T-helper 9 cell (primary cell): ENCODE measurements at places on chromosomes 12 and 14.

DNA sequence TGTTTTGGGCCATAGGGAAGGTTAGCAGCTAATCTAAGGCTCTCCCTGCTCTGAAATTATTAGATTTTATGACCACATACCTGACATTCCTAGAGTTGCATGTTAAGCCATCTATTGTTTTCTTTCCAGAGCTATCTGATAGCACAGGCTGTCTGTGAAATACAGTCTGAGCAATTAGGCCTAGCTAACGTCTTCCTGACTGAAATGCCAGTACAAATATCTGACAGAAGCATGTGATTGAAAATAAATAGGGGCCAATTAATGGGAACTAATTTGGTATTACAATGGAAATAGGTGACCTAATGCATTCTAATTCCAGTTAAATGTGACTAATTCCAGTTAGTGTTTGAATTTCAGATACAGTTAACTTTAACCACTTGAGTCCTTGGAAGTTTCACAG, 115.2 kb downstream of the C12orf75 start:
- no peak for DNase-seq

DNA sequence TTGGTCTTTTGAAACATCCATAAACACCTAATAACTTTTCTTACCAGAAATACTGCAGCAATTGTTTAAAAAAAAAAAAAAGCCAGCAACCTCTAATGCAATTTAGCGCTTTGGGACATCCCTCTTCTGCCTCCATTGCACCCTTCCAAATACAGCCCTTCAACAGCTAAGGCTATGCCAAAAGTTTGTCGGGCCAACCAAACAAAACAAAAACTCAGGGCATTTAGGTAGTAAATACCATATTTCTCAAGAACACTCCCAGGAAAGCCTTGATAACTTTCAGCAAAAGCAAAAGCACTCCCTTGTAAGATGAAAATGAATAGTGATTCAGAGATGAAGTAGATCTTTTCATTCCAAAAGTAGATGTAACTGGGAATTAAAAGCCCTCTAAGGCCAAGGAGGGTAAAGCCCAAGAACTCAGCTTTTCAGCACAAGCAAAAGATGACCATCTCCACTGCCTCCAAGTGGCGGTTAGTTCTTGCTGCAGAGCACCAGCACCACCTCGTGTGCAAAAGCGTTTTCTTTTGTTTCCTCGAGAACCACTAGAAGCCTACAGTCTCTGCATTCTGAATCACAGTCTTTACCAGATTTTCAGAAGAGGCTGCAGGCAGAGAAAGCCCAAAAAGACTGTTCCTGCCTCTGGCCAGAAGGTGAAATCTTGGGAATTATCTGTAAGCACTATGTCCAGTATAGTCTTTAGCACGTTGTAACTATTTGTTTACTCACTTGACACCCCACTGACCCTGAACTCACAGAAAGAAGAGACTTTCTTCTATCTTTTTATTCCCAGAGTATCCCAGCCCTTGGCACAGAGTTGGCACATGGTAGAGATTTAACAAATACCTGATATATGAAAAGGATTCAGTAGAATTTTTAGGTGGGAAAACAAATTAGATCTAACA, 53.1 kb downstream of the SIX6 start:
- DNase-seq, result no peak

DNA sequence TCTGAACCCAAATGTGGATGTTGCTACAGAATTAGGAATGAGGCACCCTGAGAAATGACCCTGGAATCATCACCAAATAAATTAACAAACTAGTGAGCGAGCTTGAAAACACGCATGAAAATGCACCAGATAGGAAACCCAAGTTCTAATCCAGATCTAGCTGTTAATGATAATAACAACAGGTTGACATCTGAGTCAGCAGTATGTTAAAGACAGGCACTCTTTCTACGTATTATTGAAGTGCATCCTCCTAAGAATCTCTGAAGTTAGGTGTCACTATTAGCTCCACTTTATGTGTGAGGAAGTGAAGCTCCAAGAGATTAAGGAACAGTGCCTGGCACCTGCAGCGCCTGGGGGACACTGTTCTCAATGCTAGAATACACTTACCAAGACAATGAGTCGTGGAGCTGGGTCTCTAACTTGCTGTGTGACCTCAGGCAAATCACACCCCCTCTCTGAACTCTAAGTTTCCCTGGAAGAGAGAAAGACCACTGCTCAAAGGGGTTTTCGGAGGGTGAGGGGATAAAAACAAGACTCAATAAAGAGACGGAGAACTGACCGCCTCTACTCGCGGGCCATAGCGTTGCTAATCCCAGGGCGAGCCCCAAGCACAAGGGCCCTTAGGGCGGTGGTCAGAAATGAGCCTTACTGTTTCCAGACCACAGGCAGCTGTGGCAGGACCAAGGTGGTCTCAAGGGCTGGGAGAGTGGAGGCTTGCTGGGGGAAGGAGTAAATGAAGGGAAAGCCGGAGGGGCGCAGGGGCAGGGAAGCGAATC, 2.1 kb downstream of the SLC6A12 start:
- DNase-seq, result no peak

DNA sequence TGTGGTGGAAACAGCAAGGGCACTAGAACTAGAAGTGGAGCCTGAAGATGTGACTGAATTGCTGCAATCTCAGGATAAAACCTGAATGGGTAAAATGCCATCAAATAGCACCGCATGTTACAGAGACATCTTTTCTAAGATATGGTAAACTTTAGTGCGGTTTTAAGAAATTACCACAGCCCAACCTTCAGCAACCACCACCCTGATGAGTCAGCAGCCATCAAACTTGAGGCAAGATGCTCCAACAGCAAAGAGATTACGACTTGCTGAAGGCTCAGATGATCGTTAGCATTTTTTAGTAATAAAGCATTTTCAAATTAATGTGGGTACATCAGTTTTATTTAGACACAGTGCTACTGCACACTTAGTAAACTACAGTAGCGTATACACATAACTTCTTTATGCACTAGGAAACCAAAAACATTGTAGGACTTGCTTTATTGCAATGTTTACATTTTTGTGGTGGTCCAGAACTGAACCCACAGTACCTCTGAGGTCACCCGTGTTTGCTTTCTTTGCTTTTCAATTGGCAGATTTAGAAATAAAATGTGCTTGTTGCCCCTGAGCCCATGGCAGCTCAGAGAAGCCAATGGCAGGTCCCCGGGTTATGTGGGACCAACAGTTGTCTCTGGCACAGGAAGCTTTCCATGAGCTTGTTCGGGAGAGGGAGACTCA, 15.9 kb downstream of the GOLGA3 start:
- DNase-seq, result no peak

DNA sequence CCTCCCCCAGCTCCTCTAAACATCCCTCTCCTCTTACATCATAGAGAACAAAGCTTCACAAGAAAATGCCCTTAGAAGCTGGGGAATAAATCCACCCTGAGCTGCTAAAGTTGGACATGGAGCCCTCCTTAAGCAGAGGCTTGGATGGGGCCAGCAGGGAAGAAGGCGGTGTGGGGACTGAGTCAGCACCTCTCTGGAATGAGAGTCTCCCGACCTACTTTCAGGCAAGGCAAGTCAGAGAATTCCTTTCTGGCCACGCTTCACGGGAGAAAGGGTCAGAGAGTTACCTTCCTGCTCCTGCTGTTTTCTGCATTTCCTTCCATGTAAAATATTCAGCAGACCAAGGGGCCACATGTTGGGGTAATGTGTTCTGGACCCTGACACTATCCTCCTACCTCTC, 113.3 kb upstream of the PRB2 start:
- no peak for DNase-seq

GRCh38 chr12:105419606-105420005, 89.1 kb downstream of the C12orf75 start:
- DNase-seq, result no peak
